ENCODE measurements at places on chromosomes 2 and 18.

DNA sequence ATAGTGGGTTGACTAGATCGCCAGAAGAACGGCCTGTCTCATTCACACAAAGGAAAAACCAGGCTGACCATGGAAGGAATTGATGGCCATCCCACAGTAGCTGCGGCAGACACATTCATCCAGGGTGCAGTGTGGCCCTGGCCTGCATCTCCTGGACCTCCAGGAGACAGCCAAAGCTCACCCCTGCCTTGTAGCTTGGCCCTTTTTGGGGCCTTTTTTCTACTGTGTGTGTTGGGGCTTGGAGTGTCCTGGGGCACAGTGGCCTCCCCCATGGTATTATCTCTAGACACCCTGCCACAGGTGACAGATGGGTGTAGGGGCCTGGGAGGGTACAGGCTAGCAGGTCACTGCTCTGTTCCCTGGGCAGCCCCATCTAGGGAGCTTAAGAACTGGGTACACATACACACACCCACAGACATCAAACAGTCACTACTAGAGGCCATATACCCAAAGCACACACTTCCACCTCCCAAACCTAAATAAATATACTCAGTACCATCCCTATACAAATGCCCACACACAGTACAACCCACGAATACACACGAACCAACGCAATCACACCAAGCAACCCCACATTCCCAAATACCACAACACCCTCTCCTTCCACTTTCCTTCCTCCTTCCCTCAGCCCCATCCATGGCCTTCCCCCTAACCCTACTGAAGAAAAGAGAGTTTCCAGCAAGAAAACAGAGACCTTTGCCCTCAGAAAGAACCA, 8.6 kb downstream of the EN1 start:
- no peak for DNase-seq

GRCh38 chr2:121480826-121481225, 49.9 kb upstream of the RNU4ATAC start:
- DNase-seq: no peak

- DNase-seq: no peak
Observed at GRCh38 chr2:31707992-31708391, 127.3 kb upstream of the SRD5A2 start.

DNA sequence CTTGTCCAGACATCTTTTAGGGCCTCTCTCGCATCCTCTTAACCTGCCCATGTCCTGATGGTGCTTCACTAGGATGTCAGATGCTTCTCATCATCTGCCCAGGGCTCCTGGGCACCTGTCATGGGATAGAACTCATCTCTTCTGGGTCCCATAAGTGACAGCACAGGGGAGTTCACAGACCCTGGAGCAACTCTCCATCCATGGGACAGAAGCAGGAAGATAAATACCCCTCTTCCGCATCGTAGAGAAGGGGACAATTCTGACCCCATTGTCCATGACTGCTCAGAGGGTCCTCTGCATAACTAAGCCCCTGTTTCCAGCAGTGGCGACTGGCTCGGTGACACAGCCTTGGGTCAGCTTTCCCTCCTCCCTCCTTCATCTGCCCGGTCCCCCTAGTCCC, 82.3 kb downstream of the TWIST2 start:
- DNase-seq: no peak

- no peak for DNase-seq
Observed at GRCh38 chr18:813172-814071, 1.4 kb upstream of the YES1 start.

GRCh38 chr18:25998461-25998860, 92.0 kb downstream of the SS18 start:
- DNase-seq: no peak

- DNase-seq: no peak
Observed at GRCh38 chr2:165328272-165328671, 89.1 kb downstream of the SCN2A start.

DNA sequence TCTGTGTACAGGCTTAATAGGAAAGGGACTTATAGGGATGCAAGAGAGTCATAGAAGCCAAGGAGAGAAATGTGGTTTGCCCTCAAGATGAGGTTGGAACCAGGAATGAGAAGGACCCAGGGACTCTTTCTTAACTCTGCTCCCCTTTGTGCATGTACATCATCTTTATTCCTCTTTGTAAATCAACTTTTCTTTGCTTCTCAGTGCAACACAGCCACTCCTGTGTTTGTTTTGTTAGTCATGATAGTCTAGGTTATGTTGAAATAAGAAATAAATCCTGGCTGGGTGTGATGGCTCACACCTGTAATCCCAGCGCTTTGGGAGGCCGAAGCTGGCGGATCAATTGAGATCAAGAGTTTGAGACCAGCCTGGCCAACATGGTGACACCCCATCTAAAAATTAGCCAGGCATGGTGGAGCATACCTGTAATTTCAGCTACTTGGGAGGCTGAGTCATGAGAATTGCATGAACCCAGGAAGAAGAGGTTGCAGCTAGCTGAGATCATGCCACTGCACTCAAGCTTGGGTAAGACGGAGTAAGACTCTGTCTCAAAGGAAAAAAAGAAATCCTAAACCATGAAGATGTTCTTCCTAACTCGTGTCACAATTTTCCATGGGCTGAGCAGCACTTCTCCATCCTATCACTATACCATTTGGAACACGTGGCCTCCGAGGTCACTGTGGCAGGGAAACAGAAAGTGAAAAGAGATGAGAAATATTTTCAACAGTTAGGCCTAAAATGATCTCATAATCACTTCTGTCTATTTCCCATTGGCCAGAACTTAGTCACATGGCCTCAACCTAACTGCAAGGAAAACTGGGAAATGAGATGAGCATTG, 73.0 kb upstream of the TMEM17 start:
- no peak for DNase-seq

DNA sequence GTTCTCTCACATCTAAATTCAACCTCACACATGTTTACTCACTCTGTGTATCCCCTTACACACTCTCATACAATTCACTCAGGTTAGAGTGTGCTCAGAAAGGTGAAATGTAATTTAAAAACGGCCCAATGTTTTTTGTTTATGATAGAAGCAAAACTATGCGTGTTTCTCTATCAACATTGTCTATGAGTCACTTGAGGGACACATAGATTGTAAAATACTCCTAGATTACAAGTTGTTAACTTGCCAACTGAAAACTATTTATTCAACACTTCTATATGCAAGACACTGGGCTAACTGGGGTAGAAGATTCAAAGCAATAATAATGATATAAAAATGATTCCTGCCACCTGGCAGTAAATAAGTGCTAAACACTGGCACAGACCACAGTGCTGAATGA, 24.6 kb downstream of the CCDC195 start:
- no peak for DNase-seq

GRCh38 chr2:195468771-195469170, 188.3 kb upstream of the SLC39A10 start:
- DNase-seq: no peak

DNA sequence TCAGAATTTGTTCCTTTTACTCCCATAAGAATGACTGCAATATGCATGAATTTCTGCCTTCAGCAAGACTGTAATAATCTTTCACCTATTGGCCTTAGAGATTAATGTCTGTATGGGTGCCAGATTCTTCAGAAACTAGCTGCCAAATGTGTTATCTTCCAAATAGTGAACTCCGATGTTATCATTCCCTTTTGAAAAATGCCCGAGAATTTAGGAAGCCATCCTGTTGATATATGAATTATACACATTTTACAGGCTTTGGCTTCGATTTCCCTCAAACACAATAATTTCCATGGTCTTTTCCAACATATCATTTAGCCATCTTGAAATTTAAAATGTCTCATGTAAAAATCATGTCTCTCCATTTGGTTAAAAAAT, 101.5 kb downstream of the ZNF521 start:
- DNase-seq: no peak

DNA sequence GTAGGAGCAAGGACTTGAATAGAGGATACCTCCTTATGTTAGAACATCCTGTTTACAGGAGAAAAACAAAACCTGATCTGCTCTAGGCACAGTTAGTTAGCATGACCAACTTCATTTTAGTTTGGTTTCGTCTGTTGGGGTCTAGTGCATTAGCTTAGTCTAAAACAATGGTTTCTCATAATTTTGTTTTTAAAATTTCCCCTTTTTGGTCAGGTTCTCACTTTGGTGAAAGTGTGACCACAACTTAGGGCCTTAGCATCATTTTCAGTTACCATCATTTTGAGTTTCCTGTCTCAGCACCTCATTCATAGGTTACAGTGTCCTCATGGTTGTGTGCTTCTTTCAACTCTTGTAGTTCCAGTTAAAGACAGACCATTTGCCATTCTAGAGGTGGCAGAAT, 1277.0 kb upstream of the SLC39A10 start:
- no peak for DNase-seq

- DNase-seq: no peak
Observed at GRCh38 chr2:112081262-112081661, 26.2 kb downstream of the TMEM87B start.

- DNase-seq: no peak
Observed at GRCh38 chr18:27808683-27809082, 368.2 kb downstream of the CDH2 start.

DNA sequence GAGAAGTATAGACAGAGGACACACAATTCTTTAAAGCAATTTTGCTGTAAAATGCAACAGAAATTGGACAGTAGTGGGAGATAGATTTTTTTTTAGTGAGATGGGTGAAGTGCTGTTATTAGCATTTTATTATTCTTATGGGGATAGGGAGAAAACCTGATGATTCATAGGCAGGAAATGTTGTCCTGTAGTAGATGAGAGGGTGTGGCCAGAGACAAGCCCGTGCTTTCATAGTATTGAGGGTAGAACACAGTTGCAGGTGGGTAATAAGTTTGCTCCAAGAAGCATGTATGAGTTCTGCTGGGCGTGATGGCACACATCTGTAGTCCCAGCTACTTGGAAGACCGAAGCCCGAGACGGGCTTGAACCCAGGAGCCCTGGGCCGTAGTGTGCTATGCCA, 128.3 kb upstream of the ARHGAP28 start:
- DNase-seq: no peak

GRCh38 chr2:105643405-105644173, 101.1 kb upstream of the NCK2 start:
- no peak for DNase-seq

- no peak for DNase-seq
Observed at GRCh38 chr2:159462201-159462785, 154.1 kb downstream of the BAZ2B start.

- no peak for DNase-seq
Observed at GRCh38 chr2:11068079-11068741, 87.1 kb upstream of the SLC66A3 start.

- DNase-seq: no peak
Observed at GRCh38 chr2:7424481-7424880, 507.3 kb downstream of the RNF144A start.

DNA sequence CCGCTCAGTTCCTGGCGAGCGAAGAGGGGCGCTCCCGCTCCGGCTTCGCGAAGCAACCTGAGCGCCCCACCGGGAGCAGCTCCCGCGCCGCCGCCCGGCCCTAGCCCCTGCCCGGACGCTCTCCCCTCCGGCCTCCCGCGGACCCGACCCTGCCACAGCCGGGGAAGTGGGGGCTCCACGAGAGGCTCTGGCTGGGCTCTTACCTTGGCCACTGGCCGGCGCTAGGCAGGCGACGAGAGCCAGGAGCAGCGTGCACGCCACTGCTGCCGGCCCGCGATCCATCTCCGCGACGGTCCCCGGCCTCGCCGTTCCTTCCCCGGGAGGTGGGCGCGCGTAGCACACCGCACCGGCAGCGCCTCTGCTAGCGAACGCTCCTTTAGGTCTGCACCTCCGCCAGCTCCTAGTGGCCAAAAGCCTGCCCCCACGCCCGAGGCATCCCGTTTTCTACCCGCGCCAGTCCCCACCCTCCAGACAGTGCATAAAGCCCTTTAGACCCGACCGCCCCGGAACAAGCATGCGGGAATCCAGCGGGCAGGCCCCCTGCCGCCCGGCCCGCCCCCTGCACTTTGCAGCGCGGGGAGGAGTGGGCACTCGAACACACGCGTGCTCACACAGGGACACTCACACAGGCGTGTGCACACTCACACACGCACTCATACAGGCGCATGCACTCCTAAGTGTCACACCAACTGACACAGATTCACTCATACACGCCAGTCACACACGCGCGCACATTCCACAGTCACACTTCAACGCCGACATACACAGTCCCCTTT, at the start of gene LRP2:
Gene LRP2, minus strand, starts transcription at position 417 of the 776 bp plus-strand sequence. Its CDS starts 135 bp downstream, at position 282.
- no peak for DNase-seq

- DNase-seq: no peak
Observed at GRCh38 chr2:84830095-84830494, 50.8 kb downstream of the TRABD2A start.

DNA sequence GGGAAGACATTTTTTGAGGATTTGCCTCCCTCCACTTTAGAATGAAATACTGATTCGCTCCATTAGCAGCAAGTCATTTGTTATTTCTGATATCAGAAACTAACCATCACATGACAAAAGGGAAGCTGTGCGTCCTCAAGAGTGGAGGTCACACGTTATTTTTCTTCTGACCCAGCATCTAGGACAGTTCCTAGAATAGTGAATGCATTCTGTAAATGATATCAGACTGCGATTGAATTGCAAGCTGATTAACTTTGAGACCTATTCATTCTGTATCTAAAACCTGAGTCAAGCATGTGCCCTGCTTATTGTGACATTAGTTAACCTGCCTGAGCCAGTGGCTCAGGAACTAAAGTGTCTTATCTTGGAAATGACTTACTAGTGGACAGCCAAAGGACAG, 10.1 kb downstream of the DAPL1 start:
- no peak for DNase-seq

GRCh38 chr2:71803398-71803797, 344.3 kb downstream of the CYP26B1 start:
- DNase-seq: no peak

DNA sequence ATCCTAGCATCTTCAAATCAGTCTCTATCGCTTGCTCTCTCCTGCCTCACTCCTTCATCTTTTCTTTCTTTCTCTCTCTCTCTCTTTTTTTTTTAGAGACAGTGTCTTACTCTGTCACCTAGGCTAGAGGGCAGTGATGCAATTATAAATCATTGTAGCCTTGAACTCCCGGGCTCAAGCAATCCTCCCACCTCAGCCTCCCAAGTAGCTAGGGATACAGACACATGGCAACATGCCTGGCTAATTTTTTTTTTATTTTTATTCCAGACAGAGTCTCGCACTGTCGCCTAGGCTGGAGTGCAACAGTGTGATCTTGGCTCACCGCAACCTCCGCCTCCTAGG, 10.6 kb upstream of the SLC66A3 start:
- no peak for DNase-seq

- no peak for DNase-seq
Observed at GRCh38 chr2:33236482-33237385, 239.7 kb upstream of the RASGRP3 start.

- no peak for DNase-seq
Observed at GRCh38 chr2:144331674-144332355, 188.1 kb downstream of the ZEB2 start.

GRCh38 chr2:196440413-196440812, 199.1 kb upstream of the CCDC150 start:
- DNase-seq: no peak

- DNase-seq: no peak
Observed at GRCh38 chr2:225865468-225865867, 466.0 kb downstream of the NYAP2 start.

DNA sequence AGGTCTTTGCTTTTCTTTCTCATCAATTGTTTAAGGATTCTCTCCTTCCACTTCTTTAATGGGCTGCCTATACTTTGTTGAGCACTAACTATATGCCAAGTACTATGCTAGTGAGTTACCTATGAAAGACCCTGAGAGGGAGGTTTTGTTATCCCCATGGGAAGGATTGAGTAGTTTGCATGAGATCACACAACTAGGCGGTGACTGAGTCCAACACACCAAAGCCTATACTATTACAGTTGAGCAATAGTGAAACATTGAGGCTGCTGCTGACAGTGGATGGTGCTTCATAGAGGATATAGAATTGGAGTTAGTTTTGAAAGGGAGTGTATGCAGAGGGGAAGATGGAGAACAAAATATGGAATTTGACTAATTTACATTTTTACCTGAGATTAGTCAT, 15.8 kb downstream of the NABP1 start:
- DNase-seq: no peak

Data from GOT3 (cell line).